ENCODE measurements at places on chromosomes 5 and 9.

GRCh38 chr5:122954719-122955118 is 81.8 kb downstream of the PPIC start:
- no peak for DNase-seq

DNA sequence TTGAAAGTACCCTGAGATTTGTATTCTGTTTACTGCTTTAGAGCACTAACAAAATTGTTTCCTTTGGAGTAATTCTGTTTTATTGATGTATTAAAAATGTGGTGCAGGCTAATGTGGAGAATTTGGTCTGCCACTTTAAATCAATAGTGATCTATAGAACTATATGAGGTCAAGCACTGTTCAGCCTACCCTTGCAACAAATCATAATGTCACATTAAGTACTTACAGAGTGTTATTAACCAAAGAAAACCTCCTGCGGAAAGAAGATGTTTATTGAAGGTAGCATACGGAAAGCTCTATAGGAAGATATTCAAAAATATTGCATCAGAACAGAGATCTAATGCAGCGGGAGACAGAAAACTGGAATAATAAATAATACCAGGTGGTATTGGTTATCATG is 865.0 kb upstream of the TYRP1 start:
- DNase-seq: no peak

DNA sequence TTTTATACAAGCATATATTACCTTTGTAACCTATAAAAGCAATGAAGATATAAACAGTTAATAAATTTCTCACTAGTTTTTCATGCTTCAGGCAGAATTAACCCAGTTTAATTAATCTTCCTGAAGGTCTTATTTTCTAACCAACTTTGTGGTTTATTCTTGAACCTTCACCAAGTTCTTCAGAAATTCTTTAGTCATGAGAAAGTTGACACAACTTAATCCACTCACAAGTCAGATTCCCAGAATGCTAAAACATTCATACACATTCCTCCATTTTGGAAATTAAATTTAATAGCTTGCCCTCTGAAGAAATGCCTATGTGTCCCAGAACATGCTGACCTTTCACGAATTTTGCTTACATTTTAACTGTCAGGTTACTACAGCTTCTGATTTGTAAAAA is 105.4 kb upstream of the PAM start:
- DNase-seq: no peak

GRCh38 chr5:6125781-6126180 is 252.6 kb downstream of the MED10 start:
- no peak for DNase-seq

DNA sequence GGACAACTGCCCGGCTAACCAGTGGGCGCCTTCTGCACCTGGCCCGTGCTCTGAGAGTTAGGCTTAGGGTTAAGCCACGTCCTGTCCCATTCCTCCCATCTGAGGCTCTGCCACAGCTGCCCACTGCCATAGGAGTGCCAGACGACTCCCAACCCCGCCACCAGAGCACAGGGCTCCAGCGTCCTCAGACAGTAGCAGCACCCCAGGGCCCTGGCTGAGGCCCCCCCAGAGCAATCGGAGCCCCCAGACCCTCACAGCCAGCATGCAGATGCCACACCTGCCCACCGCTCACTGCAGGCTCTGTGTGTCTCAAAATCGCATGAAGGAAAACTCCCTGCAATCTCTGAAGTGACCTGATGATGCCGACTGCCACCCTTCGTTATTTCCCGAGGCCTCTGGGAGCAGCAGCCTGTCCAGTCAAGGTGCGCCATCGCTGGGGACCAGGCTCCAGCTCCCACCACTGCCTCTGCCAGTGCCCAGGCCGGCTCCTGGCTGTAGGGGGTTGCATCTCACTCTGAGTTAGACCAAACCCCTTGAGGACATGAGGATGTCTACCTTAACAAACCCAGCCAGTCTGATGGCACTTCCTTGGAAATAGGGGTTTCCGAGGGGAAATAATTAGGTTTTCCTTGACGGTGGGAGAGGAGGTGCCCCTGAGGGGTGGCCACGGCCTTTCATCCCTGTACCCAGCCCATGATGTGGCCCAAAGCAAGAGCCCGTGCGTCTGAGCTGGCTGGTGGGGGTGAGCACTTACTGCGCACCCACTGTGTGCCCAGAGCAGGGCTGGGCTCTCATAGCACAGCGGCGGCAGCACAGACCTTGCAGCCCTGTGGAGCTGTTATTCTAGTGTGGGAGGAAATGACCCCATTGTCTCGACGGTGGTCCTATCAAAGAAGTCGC is 58.0 kb upstream of the RNF130 start:
- no peak for DNase-seq

GRCh38 chr5:97111616-97112015 is 30.8 kb downstream of the LIX1 start:
- DNase-seq: no peak

DNA sequence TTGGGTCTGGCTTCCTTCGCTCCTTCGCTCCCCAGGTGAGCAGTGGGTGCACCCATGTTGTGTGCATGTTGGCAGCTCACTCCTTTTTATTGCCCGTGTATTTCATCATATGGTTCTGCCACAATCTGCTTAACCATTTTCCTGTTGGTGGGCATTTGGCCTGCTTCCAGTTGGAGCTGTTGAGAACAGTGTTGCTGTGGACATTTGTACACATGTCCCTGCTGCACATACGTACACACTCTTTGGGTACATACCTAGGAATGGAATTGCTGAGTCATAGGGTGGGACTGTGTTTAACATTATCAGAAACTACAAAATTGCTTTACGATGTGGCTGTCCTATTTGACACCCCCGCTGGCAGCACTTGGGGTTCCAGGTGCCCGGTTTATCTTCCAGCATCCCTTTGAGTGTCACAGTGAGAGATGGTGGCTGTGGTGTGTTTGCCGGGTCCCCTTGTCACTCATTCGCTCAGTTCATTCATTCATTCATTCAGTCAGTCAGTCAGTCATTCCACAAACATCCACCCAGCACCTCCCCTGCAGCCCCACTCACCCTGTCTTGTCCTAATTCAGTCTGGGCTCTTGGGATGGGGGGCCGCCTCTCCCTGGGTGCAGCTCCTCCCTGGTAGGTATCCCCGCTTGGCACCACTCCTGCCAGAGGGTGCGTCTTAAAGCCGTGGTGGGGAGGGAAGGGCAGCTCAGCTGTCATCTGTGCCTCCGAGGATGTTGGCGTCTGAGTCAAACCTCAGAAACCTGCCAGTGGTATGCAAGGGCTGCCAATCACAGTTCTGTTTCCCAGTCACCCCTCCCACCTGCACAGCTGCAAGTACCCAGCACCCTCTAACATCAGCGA is 7.9 kb upstream of the FIBCD1 start:
- DNase-seq: no peak

DNA sequence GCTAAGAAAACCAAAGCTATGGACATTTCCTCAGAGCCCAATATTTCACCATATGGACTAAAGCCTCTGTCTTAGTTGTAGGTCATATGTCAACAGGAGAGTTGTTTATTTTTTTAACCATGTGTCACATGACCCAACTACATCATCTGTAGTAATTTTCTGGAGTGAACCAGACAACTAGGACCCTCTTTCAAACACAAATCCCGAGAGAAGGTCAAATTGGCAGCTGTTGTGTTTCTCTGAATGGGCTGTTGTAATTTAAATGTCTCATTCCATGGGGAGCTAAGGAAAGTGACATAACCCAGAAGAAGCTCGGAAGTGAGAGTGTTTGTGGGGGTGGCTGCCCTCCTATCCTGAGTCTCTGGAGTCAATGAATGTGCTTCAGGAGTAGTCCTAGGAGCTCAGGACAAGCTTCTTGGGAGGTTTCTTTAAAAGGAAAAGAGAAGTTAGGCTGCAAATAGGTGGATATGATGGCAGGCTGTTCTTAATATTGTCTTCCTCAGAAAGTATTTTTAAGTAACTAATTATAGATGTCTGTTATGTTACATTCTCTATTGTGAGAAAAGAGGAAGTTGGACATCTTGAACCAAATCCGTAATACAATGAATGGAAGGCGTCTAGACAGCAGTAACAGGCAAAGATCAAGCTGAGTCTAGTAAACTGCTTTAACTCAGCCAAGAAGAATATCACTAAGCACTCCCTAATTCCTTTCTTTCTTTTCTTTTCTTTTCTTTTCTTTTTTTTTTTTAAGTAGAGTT is 50.1 kb downstream of the TMEM167A start:
- DNase-seq: no peak

DNA sequence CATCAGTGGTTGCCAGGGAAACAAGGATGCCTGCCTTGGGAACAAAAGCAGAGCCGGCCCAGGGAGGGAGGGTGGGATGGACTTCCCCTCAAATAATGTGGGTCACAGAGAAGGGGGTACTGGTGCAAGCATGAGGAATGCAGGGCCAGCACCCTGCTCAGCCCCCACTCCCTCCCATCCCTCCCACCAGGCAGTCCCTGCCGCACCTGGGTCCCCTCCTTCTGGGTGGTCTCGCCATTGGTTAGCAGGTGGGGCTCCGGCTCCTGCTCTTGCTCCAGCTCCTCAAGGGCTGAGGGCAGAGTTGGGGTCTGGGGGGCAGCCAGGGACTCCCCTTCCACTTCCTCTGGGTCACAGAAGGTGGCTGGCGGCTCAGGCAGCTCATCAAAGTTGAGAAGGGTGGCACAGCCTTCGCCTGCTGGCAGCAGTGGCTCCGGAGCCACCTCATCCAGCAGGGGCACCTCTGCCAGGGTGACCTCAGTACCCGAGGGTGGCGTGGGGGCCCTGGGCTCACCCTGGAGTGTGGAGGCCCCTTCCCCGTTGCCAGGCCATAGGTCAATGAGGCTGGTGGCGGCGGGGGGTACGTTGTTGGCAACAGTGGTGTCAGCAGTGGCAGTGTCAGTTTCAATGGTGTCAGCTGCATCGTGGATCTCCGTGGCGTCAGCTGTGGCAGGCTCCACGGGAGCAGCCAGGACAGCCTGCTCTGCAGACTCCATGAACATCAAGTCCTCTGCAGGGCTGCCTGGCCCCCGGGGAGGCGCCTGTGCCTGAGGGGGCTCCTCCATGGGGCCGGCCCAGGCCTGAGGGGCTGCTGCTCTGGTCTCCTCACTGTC is 11.5 kb downstream of the PRR7 start:
- DNase-seq: no peak

- DNase-seq: no peak
Measured at GRCh38 chr5:80866371-80866770, 93.8 kb upstream of the RASGRF2 start.

DNA sequence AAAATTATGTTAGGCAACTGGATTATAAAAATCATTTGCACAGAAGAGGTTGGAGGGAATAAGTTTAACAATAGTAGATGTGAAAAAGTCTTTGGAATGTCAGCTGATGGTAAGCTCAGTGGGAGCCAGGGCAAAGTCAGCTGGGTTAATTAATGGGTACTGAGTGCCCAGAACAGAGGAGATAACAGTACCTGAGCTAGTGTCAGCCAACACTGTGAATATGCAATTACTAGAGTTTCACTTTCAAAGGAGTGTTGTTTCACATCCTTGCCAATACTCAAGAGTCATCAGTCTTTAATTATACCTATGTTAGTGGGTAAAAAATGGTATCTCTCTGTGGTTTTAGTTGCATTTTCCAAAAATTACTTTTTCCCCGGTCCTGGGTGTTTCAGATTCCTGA is 135.1 kb downstream of the KIF4B start:
- DNase-seq: no peak

GRCh38 chr9:3951161-3951665 is 348.7 kb downstream of the GLIS3 start:
- DNase-seq: no peak

- DNase-seq: no peak
Measured at GRCh38 chr9:27535701-27536118, 6.1 kb upstream of the MOB3B start.

Measured in GM04503 (cell line).